ELR (cell line): ENCODE measurements at places on chromosomes 6 and 20.

DNA sequence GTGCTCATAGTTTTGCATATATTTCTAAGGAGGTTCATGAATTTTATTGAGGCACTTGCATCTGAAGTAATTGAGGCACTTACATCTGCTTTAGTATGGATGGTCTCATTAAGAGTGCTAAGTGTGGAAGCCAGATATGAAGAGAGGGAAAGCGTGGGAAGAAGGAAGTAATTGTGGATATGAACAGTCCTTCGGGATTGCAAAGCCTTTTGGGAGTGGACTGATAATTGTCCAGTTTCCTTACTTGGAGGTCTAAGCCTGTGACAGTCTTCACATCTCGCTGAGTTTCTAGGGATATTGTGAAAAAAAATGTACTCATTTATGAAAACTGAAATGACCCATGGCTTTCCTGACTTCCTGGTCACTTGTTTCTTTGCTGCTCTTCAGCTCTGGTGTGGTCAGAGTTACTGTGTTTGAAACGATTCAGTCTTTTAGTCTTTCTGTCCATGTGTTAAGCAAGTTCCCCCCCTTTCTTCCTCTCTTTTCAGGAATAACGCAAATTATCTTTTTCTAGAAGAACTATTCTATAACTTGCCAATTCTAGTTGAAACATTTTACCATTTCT is 137.3 kb downstream of the ZFAND3 start:
- no peak for DNase-seq

DNA sequence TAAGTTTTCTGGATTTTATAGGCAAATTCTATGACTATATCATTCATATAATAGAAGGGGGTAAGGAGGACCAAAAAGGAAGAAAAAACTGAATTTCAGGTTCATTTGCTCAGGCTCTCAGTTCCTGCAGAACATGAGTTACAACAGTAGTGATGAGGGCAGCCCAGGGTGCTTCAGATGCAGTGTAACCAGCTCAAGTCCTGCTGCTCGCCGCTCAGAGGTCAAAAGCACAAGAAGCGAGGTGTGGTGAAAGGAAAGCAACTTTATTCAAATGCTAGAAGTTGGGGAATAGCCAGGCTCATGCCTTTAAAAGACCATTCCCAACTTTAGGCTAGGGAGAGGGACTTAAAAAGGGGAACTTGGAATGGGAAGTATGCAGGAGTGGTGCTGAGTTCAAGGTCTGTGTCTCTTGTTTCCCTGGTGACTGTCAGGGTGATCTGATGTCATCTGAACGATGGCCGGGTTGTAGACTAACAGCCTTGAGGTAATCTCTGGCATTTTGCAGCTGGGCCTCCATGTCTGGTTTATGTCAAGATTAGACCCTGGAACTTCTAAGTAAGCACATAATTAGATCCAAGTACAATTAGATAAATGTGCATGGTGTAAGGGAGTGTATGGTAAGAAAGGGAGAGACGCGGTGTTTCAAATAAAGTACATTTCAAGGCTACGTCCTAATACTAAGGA is 14.5 kb upstream of the SEC63 start:
- no peak for DNase-seq

DNA sequence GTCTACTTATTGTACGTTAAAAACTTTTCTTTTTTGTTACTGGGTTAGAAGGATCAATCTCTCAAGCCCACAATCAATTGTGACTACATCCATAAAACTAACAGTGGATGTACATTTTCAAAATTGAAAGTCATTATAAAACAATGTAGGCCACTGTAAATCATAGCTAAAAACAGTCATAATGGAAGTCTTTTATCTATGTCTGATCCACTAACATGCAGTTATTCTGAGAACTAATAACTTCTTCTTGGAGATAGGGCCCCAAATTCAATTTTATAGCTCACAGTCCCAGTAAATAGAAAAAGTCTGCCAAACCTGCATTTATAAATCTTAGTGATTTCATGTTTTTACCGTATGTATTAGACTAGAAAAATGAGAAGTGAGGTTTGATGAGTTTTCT is 187.3 kb upstream of the MMS22L start:
- no peak for DNase-seq

- no peak for DNase-seq
Measured at GRCh38 chr6:29517728-29518440, 30.1 kb upstream of the MAS1L start.

- no peak for DNase-seq
Measured at GRCh38 chr6:159013229-159013628, 13.2 kb upstream of the RSPH3 start.

- no peak for DNase-seq
Measured at GRCh38 chr20:12171923-12172524, 254.3 kb downstream of the BTBD3 start.

- DNase-seq: no peak
Measured at GRCh38 chr20:31930779-31931178, 21.1 kb downstream of the PDRG1 start.

DNA sequence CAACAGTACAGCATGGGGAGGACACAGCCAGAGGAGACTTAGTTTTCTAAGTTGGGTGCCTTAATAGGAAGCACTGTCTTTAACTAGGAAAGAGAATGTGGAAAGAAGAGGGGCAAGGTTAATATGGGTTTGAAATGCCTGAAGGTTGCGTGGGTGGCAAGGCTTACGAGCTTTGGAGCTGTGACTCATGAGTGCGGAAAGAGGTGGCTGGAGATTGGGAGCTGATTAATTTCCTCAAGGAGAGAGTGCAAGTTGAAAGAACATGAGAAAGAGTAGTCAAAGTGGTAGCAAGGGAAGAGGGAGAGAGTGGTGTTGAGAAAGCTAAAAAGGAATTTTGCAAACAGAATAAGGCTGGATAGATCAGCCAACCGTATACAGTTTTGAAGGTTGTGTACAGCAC is 315.1 kb upstream of the PRND start:
- peak; percentile 88 for DNase-seq

GRCh38 chr20:48585061-48585870 is 242.5 kb downstream of the PREX1 start:
- no peak for DNase-seq

GRCh38 chr6:155580904-155581303 is 125.3 kb upstream of the NOX3 start:
- DNase-seq: peak; percentile 3

GRCh38 chr20:36096435-36096834 is 58.1 kb upstream of the EPB41L1 start:
- DNase-seq: no peak

DNA sequence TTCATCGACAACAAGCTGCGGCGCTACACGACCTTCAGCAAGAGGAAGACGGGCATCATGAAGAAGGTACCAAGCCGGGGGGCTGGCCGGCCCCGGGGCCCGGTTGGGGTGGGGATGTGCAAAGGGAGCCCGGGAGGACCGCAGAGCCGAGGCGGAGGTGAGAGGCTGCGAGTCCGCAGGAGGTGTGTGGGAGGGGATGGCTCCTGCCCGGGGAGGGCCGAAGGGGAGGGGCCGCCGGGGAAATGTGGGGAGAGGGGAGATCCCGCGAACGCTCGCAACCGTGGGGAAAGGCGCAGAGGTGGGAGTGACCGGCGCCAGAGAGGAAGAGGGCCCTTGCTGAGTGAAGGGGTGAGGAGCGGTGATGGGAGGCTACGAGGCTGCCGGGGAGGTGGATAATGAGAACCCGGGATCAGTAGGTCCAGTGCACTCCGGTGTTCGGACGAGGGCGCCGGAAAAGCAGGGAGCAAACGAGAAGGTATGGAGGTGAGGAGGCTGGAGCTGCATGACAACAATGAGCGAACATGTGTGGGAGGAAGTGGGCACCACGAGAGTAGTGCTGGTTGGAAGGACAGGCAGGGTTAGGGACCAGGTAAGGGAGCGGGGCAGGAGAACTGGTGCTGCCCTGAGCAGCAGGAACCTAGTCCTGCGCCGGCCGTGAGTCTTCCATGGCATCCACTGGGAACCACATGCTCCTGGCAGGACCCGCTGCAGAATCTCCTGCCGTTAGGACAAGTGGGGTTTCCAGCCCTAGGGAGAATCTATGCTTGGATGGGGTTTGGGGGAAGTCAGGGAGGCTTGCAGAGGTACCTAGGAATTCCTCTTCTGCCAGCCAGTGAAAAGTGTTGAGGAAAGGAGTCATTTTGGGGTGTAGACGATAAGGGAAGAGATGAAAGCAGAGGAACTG is 1.3 kb downstream of the SRF start:
- peak; percentile 58 for DNase-seq

DNA sequence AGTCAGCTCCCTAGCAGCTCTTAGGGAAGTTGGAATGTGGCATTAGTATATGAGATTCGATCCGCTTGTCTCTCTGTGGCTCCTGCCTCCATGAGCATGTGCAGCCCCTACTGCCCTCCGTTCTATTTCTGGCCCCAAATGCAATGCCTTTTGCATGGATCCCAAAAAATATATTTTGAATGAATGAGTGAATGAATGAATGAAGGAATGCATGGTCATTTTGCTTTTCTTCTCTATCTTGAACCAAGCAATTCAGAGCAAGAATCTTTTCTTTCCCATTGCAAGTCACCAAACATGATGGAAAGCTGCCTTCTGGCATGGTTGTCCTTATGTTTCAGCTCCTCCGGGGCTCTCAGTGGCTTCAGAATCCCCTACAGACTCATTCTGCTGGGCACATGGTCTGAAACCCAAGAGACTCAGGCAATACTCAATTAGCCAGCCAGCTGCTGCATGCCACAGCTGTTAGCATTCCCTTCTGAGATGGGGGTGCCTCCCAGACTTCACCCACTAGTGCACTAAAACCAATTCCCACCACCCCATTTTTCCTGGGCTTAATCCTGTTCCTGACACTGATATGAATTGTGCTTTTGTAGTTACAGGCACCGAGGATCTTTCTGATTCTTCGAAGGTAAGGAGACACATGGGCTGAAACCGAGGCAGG is 2.6 kb upstream of the IYD start:
- DNase-seq: no peak

GRCh38 chr6:46473881-46474280 is 17.4 kb downstream of the RCAN2 start:
- no peak for DNase-seq

DNA sequence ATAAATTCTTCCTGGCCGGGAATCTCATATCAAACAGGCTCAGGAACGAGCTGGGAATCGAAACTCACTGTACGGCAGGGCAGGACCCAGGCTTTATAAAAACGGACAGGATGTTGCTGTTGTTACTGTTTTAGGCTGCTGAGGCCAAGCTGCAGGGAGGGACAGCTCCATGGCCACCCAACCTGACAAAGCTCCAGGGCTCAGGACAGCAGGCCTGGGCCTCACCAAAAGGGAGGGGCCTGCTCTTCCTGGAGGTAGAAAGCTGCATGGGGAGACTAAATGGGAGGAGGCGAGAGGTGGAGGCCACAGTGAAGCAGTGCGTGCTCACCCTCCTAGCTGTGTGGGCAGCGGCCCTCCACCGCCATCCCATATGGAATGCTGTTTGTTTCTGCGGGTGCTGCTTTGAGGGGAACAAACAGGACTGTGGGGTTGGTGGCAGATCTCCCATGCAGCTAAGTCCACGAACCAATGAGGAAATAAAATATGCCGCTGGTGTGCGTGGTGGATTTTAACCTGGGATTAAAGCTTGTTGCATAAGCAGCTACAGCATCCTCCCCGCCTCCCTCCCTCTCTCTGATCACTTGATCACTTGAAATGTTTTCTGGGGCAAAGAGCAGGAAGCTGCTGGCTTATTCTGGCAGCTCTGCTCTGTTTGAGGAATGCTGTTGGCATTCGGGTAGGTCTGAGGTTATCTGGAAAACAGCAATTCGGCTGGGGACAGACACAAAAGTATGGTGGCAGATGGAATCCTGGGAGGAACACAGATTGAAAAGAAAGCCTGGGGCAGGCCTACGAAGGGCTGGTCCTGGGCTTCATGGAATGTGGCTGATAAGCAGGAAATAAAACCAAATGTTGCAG is 2.4 kb upstream of the ZMYND8 start:
- DNase-seq: peak; percentile 88

DNA sequence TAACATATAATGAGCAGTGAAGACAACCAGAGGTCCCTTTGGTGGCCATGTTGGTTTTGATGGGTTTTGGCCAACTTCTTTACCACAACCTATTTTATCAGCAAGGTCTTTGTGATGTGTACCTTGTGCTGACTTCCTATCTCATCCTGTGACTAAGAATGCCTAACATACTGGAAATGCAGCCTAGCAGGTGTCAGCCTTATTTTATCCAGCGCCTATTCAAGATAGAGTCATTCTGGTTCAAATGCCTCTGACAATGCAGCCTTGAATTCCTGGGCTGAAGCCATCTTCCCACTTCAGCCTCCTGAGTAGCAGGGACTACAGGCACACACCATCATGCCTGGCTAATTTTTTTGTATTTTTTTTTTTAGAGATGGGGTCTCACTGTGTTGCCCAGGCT is 7.8 kb upstream of the TRIM38 start:
- DNase-seq: no peak
